NCI-H2081 (cell line): ENCODE measurements at places on chromosomes 5 and 9.

- DNase-seq: peak; percentile 2
These were observed 50.4 kb upstream of the FAM170A start for GRCh38 chr5:119578937-119579336.

DNA sequence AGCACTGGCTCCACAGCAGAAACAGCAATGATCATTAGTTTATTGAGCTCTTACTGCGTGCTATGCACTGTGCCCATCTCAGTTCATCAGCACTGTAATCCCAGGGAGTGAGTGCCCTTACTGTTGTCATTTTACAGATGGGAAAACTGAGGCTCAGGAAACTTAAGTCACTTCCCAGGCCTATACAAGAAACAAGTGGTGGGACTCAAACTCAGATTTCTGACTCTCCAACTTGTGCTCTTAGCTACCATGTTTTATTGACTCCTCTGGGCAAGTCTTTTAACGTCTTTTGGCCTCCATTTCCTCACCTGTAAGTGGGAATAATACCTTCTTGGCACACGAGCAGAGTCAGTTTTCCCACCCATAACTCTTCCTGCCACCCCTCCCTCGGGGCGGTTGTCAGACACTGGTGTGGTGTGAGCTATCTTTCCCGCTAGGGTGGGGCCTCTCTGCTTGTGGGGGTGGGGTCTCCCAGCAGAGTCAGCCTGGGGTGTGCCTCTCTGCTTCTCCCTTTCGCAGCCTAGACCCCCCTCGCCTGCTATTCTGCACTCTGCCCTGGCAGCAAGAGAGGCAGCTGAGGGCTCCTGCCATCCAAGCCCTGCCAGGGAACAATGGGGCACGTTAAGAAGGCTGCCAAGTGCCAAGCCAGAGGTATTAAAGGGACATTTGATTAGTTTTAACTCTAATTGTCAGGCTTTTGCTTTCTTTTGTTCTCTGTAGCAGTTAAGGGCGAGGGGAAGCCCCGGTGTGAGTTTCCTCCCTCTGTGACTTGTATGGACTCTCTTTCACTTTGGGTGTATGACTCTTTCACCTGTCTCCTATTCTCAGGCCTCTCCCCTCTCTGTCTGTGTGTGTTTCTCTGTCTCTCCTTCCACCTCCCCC, 12.1 kb downstream of the GALNT10 start:
- DNase-seq: no peak

DNA sequence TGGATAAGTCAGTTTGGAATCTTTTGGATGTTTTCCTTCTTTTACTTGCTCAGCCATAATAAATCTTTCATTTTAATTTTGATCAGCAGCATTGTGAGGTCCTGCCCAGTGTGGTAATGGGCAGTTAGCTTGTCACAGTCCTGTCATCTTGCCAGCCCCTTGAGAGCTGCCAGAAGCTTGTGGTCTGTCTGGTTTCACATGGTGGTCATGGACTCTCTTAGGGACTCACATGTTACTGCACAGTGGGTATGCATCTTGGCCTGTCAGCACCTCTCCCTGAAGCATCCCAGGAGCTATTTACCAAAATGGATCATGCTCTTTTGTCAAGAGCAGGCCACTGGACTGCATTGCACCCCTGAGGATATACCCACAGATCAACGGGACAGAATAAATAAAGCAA, 60.3 kb downstream of the DAPK1 start:
- DNase-seq: no peak

DNA sequence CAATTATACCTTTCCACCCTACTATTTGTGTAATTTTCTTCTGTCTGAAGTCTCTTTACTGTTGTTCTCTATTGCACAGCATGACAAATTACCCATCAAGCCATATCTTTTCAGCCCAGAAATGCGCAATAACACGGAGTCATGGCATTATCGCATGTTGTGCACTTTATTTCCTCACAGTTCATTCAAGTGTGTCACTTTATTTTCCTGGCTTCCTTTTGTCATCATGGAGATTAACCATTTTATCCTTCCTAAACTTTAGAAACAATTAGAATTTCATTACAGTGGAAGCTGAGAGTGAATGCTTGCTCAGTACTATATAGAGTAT, 41.3 kb upstream of the MEF2C start:
- no peak for DNase-seq

DNA sequence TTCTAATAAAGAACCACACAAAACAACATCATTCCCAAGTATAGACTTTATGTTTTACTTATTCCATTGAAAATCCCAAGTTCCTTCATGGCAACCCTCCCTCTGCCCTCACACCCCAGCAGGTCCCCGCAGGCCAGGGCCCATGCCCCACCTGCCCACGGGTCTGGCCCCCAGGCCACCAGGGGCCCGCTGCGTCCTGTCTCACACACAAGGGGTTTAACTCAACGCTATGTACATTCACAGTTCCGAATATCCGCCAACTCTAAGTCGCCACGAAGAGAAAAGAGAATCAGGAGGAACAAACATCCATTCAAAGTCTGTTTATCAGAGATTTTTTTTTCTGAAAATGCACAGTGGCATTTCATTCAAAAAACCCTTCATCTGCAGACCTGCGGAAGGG, 16.2 kb upstream of the SLC6A3 start:
- no peak for DNase-seq

- no peak for DNase-seq
These were observed 161.6 kb upstream of the PDE4D start for GRCh38 chr5:60055168-60055567.

DNA sequence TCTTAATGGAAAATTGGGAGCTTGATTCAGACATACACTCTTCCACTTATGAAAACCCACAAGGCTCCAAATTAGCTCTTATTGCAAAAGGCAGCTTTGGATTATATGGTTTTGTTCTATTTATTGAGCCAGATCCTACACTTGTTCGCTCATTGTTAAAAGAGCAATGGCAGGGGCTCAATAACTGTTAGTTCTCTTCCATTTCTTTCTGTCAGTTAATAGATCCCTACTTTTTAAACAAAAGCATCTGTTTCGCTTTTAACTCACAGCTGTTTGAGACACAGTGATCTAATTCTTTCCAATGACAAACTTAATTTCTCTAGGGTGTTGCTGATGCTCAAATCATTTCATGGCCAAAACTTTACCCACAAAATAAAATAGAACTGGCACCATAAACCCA, 11.7 kb downstream of the C5 start:
- DNase-seq: no peak

DNA sequence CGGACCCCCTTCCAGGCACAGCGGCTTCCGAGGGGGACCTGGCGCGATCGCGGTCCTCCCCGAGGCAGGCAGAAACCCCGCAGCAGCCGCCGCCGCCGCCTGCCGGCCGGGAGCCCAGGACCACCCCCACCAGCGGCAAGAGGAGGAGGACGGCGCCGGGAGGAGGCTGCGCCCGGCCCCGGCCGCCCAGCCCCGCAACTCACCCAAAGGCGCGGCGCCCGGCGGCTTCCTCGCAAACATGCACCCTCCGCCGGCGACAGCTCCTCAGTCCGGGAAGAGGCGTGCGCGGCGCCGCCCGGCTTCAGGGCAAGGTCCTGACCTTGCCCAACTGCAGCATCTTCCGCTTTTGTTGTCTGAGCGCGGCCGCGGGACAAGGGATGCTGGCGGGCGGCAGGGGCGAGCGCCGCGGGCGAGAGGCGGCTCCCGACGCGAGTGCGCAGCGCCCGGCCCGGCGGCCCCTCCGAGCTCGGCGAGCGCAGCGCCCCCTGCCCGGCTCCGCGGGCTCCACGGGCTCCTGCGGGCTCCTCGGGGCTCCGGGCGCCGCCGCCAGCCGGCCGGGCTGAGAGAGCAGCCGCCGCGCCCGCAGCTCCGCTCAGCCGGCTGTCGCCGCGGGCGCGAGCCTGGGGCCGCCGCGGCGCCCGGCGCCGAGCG, 507 bp downstream of the CTNND2 start:
- DNase-seq: peak; percentile 81

DNA sequence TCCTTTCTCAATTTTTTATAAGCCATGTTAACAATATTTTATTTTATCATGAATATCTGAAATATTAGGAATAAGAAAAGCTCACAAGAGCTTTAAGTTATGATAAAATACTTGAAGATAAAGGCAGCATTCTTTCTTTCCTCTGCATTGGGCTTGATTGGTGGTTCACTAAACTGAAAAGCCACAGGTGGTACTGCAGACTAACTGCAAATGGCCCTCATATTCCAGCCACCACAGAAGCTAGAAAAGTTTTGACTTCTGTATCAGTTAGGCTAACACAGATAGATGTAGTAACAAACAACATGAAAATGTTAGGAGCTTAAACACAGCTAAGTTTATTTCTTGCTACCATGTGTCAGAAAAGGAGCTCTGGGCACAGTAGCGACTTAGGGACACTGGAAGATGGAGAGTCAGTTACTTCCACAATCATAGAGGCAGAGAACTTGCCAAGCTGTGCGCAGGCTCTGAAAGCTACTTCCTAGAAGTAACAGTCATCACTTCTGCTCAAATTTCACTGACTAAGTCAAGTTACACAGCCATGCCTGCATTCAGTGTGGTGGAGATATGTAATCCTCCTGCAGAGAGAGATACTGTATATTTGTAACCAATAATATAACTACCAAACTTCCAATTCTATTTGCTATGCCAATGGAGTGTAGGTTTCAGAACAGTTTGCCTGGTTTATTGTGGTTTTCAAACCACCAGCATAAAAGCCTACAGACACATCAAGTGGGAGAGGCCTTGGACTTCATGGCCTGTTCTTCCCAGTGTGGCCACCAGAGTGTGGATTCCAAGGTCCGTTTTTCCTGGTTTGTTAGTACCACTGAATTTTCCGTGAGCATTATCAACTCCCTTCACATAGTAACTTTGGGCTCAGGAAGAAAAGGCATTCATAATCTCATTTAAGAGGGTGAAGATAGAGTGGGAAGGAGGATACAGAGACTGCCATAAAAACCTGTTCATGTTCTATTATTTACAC, 268.3 kb downstream of the PJA2 start:
- DNase-seq: no peak

DNA sequence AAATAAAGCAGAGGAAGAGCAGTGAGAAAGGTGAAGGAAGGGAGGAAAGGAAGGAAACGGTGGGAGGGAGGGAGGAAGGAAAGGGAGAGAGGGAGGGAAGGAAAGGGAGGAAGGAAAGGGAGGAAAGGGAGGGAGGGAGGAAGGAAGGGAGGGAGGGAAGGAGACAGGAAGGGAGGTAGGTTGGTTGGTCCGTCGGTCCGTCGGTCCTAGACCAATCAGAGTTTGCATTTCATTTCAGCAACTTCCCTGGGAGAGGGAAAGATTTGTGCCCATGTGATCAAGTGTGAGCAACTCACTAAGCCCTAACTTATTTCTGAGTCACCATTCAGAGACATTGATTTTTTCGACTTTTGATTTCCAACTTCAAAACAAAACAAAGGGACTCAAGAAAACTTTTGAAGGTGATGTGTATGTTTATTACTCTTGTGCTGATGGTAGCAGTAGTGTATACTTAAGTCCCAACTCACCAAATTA, 18.8 kb downstream of the NANS start:
- no peak for DNase-seq

- DNase-seq: no peak
These were observed 85.2 kb upstream of the CDH12 start for GRCh38 chr5:22938362-22938761.

- DNase-seq: peak; percentile 38
These were observed 2.6 kb upstream of the SLC6A3 start for GRCh38 chr5:1447671-1448361.

GRCh38 chr9:130305381-130305780, 39.8 kb downstream of the HMCN2 start:
- DNase-seq: no peak

DNA sequence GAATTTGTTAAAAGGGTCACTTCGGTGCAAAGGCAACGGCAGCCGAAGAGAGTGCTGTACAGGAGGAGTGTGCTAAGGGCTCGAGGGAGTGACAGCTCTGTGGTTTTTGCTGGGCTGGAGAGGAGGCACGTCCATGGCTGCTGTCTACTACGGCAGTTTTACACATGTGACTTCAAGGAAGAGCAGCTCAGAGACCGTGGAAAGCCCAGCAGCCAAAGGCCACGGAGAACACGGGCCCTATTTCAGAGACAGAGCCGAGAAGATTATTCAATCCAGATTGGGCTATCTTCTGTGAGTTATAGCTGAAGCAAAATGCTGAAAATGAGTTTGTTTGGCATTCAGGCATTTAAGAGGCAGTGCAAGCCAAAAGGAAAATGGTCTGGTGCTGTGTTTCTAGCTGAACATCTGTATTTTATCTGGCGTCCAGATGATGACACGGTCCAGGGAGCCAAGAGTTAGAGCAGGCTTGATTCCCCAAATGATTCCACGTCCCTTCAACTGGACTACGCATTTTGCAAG, 96.4 kb downstream of the RFK start:
- no peak for DNase-seq

- DNase-seq: no peak
These were observed 18.0 kb downstream of the HK3 start for GRCh38 chr5:176881021-176881749.

- no peak for DNase-seq
These were observed 16.8 kb downstream of the ABCA1 start for GRCh38 chr9:104911032-104911607.

GRCh38 chr9:96137671-96138429, 164.1 kb downstream of the HSD17B3 start:
- no peak for DNase-seq

- DNase-seq: no peak
These were observed 100.4 kb downstream of the OSTF1 start for GRCh38 chr9:75188756-75189155.

DNA sequence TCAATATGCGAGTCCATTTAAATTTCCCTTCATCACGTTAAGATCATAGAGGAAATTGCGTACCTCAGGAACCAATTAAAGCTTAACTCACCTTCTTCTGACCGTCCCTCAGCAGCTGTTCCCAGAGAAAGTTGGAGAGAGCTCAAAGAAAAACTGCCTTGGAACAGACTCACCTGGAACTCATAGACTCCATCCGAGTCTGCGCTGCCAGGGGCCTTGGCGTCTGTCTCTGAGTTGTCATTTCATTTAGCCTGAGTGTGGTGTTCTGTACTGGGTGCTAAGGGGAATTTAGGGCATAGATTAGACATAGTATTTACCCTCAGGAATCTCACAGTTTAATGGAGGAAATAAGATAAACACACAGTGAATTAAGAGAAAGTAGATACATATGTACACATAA, 892.7 kb downstream of the TLE1 start:
- DNase-seq: no peak

DNA sequence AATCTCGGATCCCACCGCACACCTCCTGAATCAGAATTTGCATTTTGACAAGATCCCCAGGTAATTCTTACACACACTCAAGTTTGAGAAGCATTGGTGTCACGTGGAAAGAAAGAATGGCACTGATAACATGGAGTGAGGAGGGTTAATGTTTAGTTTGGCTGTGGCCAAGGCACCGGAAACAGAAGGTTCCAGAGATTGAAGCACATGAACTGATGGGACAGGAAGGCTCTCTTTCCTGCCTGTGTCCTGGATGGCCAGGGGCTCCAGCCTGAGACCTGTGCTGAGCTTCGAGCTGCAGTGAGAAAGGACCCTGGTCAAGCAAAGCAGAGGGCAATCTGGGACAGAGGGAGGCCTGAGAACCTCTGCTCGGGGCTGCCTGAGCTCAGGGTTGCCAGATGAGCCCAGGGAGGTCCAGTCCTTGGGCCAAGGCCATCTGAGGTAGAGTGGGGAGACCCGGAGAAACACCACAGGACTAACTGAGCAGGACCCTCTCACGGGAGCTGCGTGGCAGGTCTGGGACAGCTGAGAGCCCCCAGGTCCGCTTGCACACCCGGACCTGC, 27.3 kb downstream of the AFAP1L1 start:
- no peak for DNase-seq
